ENCODE measurements at places on chromosomes 4 and X. TPM values are rescaled to one million over a fixed set of nuclear protein-coding genes. Genes with fewer than 3 reads are reported as not detected.

The CT55 gene
- polyA plus RNA-seq, result 0.21 TPM

DNA sequence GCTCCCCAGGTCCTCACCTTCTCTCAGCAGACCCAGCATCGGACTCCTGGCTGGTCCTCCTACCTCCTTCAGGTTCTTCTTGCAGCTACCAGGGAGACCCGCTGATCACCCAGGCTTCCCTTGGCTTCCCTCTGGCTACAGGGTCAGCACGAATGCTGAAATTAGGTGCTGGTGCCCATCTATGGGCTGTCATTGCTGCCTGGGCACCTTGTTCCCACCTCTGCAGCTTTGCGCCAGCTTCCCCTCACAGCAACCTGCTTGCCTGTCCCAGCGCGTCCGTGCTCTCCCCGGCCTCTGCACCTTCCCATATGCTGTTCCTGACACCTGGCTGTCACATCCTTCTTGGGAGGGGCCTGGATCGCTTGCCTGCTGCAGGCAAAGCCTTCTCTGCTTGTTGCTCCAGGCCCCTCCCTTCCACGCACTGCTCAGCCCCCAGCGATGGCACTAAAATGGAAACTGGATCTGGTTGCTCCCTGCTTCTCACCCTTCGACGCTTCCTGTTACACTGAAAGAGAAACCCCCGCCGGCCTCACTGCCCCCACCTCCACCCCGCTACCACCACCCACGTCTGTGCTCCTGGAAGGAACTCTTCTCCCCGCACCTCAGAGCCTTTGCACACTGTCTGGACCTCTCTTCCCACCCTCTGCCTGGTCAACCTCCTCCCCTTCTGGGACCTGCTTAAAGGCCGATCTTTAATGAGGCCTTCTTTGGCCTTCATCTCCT, 22.2 kb downstream of the C4orf50 start:
- DNase-seq, result no peak

The SLC2A9 gene
- polyA plus RNA-seq, result 13.3 TPM

GRCh38 chrX:136626237-136626636, 21.7 kb upstream of the CD40LG start:
- no peak for DNase-seq

GRCh38 chrX:109125304-109125703, 356.6 kb downstream of the GUCY2F start:
- no peak for DNase-seq

The VCX3A gene
- not detected for polyA plus RNA-seq

DNA sequence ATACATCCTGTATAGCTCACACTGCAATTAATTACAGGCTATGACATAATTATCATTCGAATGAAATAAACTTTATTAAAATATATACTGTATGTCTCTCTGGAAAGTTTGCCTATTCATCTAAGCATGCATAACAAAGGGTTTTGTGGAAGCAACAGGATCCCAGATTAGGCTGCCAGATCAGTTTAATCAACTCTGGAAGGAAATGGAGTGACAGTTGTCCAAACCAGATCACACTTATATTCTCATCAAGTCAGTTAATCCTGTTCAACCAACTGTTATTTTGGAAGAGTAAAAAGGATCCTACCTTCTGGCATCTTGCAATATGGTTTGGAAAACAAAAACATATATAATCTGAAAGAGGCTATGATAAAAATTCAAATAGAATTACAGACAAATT, 312.2 kb downstream of the FAT4 start:
- DNase-seq, result no peak

- no peak for DNase-seq
Observed at GRCh38 chr4:16627999-16628398, 270.4 kb downstream of the LDB2 start.

GRCh38 chr4:74873545-74874301, 59.2 kb upstream of the PARM1 start:
- DNase-seq, result no peak

DNA sequence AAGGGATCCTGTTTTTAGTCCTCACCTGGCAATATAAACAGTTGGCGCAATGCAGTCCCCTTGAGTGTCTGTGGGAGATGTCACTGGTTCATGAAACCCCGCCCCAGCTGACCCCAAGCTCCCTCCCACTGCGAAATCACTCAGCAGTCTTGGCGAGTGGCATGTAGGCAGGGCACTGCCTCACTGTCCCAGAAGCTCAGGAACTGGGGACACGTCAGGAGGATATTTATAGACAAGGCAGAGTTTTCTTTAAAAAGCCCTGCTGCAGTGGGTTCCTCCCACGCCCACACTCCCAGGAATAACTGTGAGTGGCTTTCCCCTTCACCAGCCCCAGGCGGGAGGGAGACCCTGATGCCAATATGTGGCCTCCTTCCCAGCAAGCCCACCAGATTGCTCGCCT, 44.3 kb upstream of the PPP2R2C start:
- no peak for DNase-seq

GRCh38 chr4:158823461-158823873, 54.6 kb downstream of the FNIP2 start:
- no peak for DNase-seq

- no peak for DNase-seq
Observed at GRCh38 chr4:1767061-1767769, 25.9 kb upstream of the FGFR3 start.

The STARD8 gene
- polyA plus RNA-seq, result 22.9 TPM

DNA sequence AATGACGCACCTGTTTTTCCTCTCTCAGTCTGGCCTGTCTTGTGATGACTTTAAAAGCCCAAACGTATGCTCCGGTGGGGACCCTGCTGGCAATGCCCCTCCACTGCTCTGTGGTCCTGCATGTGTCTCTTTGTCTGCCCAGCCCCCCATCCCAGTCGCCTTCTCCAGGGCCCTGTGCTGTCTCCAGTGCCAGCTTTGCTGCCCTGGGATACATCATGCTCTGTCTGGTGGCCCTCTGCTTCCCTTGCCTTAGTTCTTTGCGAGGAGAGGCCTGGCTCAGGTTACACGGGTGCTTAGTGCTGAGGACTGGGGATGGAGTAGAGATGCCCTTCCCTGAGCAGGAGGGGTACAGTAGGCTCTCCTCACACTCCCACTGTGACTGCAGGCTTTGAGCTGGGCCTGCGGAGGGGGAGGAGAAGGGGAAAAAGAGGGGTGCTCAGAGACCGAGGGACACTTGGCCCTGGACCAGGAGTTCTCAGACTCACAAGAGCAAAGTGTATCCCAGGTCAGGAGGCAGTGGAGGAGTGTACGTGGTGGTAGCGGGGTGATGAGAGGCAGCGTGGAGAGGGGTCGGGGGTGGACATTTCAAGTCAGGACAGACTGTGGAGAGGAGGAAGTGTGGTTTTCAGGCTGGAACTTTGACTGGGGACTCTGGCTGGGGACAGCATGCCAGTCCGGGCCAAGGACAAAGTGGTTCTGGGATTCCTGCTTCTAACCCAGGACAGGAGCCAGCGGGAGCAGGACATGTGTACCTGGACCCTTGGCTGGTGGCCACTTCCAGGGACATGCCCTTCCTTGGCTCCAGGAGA, 2.8 kb downstream of the APLN start:
- DNase-seq, result no peak

- peak; percentile 45 for DNase-seq
Observed at GRCh38 chr4:128565565-128566186, 243.8 kb upstream of the JADE1 start.

GRCh38 chrX:55794405-55794804, 76.9 kb downstream of the RRAGB start:
- DNase-seq, result no peak

GRCh38 chrX:119917877-119918276, 22.2 kb downstream of the AKAP14 start:
- no peak for DNase-seq

The ADH7 gene
- not detected for polyA plus RNA-seq

The SPANXD gene
- polyA plus RNA-seq, result not detected

The P2RY4 gene
- polyA plus RNA-seq, result 0.56 TPM

The MAGEB18 gene
- not detected for polyA plus RNA-seq

GRCh38 chr4:3485011-3485791, 22.1 kb downstream of the DOK7 start:
- DNase-seq, result peak; percentile 57

DNA sequence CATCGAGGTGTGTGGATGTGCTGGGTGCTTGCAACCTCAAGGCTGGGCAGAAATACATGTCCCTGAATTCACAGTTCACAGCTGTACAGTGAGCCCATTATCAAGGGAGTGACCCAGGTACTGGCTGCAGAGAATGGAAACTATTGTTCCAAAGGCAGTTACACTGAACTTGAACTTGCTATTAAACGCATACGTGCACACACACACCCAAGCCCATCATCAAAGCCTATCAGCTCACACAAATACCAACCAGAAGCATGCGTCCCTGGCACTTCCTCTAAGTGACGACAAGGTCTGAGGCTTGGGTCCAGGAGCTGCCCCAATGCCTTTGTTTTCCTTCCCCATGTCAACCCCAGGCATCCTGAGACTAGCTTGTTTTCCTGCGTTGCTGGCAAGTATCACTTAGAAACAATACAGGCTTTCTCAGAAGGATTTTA, 88.6 kb downstream of the IRF2 start:
- peak; percentile 30 for DNase-seq

The KIF4A gene
- 17.0 TPM for polyA plus RNA-seq

The AFP gene
- polyA plus RNA-seq, result 1,749 TPM

The SERPINA7 gene
- not detected for polyA plus RNA-seq

Measured in renal pelvis (tissue), 12 donors.